ENCODE measurements at places on chromosomes 1 and 21.

GRCh38 chr1:200493344-200493743 lies 83.5 kb upstream of the ZNF281 start:
- DNase-seq = no peak

- no peak for DNase-seq
Observed at GRCh38 chr1:44000122-44000665, 8.8 kb downstream of the CCDC24 start.

DNA sequence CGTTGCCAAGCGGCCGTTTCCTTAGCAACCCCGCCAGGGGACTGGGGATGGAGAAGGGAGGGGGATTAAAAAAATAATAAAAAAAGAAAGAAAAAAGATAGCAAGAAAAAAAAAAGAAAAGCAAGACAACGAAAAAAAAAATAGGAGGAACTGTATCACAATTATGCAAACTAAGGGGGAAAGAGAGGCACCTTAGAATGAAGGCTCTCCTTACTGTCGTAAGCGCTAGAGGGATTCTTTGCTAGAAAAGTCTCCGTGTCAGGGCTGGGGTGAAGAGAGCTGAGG lies 625 bp upstream of the NEGR1 start:
- DNase-seq = no peak

GRCh38 chr1:112251766-112252506 lies 144.1 kb upstream of the CTTNBP2NL start:
- DNase-seq = no peak

- no peak for DNase-seq
Observed at GRCh38 chr1:87144316-87144895, 184.3 kb upstream of the LMO4 start.

GRCh38 chr1:162310337-162310736 lies 66.3 kb downstream of the SPATA46 start:
- no peak for DNase-seq

DNA sequence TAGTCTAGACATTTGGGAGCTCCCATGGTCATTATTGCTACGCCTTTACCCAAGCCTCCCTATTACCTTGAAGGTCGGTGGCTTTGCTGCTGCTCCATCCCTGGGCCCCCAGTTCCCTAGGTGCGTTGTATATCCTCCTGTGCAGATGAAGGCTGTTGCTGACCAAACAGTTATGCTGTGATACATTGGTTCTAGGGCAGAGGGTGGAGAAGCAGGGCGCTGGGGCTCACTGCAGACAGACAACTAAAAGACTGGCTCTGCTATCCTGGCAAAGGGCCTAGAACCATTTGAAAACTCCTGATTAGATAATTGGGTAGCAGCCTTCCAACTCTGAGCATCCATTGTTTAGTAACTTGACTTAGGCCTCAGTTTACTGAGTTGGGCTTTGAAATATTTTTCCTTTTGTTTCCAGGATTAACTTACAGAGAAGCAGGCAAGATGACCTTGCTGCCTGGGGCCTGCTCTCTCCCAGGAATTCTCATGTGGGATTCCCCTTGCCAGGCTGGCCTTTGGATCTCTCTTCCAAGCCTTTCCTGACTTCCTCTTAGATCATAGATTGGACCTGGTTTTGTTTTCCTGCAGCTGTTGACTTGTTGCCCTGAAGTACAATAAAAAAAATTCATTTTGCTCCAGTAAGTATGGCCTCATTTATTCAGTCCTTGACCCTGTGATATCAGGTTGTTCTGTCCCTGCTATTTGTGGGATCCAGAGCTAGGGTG lies 15.5 kb downstream of the CHI3L2 start:
- no peak for DNase-seq
